ENCODE measurements at places on chromosomes 11 and 22. TPM values are rescaled to one million over a fixed set of nuclear protein-coding genes. Genes with fewer than 3 reads are reported as not detected.

The C11orf21 gene
- total RNA-seq: not detected

The KRTAP5-7 gene
- not detected for total RNA-seq

The OR2AG2 gene
- not detected for total RNA-seq

The MRGPRX3 gene
- total RNA-seq: not detected

The NTM gene
- 0.34 TPM for total RNA-seq

The BAIAP2L2 gene
- total RNA-seq: not detected

The PARVB gene
- 22.3 TPM for total RNA-seq

DNA sequence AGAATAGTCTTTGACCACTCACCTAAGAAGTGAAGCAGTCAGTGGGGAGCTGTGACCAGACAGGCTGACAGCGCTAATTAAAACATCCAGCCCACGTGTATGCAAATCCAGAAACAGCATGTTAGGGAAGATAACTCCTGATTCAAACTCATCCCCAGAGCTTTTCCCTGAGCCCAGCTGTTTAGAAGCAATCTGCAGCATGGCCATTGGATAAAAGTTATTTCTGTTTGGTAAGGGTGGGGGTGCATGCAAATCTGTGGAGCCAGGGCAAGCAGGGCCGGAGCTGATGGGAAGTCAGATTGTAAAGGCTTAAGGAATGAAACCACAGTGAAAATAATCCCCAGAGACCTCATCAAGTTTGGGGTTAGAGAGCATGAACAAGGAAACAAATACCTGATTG lies 247.9 kb upstream of the KIRREL3 start:
- DNase-seq: no peak

DNA sequence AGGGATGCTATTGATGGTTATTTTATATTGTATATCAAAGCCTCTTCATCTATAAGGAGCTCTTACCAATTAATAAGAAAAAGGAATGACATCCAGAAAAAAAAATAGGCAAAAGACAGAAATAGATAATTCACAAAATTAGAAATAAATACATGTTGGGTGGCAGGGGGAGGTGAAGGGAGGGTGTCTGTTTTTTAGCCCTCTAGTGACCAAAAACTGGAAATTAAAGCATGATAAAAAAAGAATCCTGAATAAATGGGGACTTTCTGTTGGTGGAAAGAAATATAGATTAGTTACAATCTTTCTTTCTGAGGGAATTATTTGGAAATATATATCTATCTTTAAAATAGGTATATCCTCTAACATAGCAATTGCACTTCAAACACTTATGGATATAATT lies 42.0 kb upstream of the TTC36 start:
- DNase-seq: no peak

DNA sequence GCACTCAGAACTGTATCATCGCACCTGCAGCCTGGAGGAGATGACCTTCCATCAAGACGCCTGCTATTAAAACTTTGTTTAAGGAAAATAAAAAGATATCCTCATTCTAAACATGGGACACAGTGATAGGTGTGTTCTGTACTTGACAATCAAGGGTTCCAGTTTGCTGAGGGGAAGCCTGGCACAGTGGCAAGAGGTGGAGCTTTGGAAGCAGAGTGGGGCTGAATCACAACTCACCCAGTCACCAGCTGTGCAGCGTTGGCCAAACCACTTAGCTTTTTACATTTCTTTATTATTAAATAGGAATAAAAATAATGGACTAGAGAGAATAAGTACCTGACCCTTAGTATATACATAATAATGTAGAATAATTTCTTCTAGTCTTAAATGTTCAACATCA lies 220.7 kb downstream of the TENM4 start:
- no peak for DNase-seq

- no peak for DNase-seq
Observed at GRCh38 chr11:128021349-128022006, 565.9 kb downstream of the ETS1 start.

- no peak for DNase-seq
Observed at GRCh38 chr11:95531116-95531515, 258.5 kb downstream of the FAM76B start.

DNA sequence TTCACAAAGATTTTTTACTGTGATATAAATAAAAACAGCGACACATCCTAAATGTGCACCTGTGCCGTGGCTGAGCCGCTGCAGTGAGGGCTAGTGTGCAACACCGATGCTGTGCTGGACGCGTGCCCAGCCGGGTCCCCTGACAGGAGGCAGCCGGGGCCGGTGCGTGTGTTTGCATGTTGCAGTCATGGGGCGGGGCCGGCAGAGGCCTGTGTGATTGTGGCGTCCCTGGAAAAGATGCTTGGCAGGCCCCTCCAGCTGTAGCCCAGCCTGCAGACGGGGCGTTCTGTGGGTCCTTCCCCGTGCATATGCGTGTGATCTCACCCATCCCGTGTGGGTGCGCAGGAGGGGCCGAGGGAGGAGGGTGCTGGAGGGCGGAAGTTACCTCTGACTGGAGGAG lies 30.6 kb downstream of the MUC6 start:
- no peak for DNase-seq

GRCh38 chr22:25749420-25750169 lies 7.6 kb downstream of the MYO18B start:
- DNase-seq: no peak

DNA sequence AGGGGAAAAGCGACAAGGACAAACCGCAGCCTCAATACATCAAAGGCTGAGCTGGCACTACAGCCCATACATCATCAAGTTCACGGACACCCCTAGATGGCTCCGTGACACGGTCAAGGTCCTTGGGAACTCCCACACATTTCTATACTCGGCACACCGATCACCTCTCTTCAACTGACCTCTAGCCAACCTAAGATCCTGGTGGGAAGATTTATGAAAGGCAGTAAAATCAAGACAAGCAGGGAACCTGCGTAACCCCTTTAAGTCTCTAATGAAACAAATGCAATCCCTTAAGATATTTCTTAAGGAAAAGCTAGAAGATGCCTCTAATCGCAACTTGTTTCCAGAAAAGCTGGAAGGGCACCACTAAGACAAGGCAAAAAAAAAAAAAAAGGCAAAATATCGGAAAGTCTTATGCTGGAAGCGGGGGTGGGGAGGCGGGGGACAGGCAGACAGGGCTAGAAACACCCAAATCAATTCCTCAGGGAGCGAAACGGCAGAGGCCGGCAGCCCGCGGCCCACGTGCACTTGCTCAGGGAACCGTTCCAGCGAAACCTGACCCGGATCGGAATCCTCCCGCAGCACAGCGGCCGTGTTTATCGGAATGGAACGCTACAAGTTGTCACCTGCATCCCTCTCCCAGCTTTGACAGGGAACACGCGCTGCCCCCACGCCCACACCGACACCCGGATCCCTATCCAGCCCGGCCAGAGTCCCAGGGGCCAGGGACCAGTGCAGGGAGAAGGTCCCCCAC lies 1.4 kb downstream of the ARHGAP20 start:
- DNase-seq: peak; percentile 31

Measured in SJSA1 (cell line).